ENCODE measurements at places on chromosomes 11 and 22.

DNA sequence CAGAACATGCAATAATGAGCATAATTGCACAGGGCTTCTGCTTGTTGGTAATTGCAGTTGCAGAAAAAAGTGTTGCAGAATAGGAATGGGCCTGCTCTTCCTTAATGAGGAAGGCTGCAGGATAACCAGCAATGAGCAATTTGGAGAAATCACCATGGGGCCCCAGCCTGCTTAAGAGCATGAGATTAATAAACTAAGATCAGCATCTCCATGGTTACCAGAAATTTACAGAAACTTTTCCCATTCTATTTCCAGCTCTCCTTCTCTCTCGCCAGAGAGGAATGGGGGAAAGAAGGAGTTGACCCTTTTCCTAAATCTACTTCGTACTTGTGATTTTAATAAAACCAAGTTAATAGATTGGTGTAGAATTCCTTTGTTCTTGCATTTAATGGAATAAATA, 80.9 kb upstream of the CSNK2A3 start:
- DNase-seq: no peak

DNA sequence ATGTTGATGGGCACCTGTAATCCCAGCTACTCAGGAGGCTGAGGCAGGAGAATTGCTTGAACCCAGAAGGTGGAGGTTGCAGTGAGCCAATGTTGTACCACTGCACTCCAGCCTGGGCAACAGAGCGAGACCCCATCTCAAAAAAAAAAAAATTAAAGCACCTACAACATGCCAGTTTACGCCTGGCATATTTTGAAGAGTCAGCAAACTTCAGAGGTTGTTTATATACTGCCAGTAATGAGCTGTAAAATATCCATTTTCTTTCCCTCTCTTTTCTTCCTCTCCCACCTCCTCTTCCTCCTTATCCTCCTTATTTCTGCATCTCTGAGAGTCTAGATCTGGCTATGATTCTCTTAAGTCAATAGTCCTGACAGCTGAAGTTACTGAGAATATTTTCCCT, 556.5 kb upstream of the LARGE1 start:
- no peak for DNase-seq

DNA sequence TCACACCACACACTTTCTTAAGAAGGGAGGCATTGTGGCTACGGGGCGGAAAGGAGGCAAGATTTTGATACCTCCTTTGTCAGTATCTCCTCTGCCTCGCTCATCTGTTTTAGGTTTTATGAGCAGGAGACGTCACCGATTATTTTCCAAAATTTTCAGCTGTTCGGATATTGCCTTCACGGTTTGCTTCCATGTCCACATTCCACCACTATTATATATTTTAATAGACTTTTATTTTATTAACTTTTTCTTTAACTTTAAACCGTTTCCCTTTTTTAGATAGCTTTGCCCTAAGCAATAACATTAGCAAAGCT, 33.7 kb upstream of the CREB3L1 start:
- no peak for DNase-seq

DNA sequence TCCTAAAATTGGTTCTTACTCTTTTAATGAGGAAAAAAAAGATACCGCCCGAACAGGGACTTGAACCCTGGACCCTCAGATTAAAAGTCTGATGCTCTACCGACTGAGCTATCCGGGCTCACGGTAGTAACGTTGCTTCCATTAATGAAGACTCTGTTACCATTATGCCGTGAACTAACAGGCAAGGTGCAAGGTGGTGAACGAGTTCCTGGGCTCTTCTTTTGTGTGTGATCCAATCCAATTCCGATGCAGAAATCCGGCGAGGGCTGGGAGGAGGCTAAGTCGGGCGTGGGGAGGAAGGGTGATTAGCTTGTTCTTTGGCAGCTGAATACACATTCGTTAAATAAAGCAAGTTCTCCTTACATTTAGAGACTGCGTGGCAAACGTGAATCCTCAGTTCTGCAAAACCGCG, 49.0 kb downstream of the OR4D9 start:
- peak; percentile 54 for DNase-seq

DNA sequence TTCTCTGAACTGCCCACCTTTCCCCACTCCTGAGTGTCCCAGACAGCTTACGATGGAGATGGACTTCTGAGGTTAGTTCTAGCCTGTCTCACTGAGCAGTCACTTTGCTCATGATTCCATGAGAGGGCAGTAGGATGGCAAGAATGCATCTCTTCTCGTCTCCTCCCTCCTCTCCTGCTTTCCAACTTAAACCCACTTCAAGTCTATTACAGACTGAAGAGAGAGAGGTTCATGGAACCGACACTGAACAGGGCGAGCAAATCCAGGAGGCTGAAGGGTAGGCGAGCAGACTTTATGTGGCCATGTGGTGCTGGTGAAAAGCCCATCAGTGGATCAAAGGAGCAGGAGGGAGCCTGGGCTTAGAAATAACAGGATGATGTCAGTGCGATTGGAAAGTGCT, 38.6 kb downstream of the CEP164 start:
- DNase-seq: no peak

DNA sequence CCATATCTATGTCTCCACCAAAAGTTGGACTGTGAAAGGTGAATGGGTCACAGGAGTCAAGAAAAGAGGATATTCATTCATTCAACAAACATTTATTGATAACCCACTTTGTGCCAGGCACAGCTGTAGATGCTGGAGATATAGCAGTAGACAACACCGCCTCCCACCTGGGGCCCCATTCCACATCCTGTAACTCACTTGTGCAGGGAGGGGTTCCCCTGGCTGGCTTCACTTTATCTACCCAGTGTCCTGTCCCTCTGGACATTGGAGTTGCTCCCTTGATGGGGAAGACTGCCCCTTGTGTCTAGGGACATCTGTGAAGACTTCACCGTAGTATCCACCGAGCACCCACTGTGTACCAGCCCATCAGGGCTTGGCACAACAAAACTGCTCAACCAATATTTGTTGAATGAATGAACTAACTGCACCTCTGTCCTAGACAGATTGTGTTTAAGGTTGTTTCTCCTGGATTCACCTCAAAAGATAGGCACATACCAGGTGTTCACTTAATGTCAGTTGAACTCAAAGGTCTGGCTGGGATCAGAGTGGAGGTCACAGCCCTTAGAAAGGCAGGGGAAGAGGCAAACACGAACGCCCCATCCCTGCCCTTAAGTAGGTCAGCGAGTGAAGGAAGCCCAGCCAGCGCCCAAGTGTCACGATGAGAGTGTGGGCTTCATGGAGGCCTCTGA, 1.4 kb upstream of the OVOL1 start:
- no peak for DNase-seq
